Endodermal cell (in vitro differentiated cells): ENCODE measurements at places on chromosomes 6 and 20. TPM values are rescaled to one million over a fixed set of nuclear protein-coding genes. Genes with fewer than 3 reads are reported as not detected.
A peak's percentile ranks its signal among the peaks of the same experiment; 100 is the strongest.

SUMO4 gene
- 1.9 and 2.4 TPM in 2 replicates for total RNA-seq

TPD52L1 gene
- total RNA-seq: 23.1 and 24.9 TPM in 2 replicates

RGS17 gene
- total RNA-seq: 2.4 to 3.7 TPM (median 3.2 TPM) in 3 replicates

HSPA12B gene
- 1.1 TPM in 2 replicates for total RNA-seq

IL17F gene
- not detected in 3 replicates for total RNA-seq

CST4 gene
- 0.95 and 2.0 TPM in 2 replicates for total RNA-seq

AURKA gene
- 61.9 to 88.7 TPM (median 85.9 TPM) in 3 replicates for total RNA-seq

SEL1L2 gene
- total RNA-seq: not detected in 2 replicates

ELMO2 gene
- 35.9 to 52.8 TPM (median 52.3 TPM) in 3 replicates for total RNA-seq

NDUFAF4 gene
- total RNA-seq: 51.9 and 56.9 TPM in 2 replicates

TRIM40 gene
- total RNA-seq: not detected in 2 replicates

BMP5 gene
- total RNA-seq: 0.49 to 1.2 TPM (median 0.84 TPM) in 3 replicates

LTA gene
- total RNA-seq: not detected in 3 replicates

TUBB2B gene
- 304 to 842 TPM (median 324 TPM) in 3 replicates for total RNA-seq

FAM162B gene
- 1.1 to 2.3 TPM (median 1.8 TPM) in 3 replicates for total RNA-seq

LTB gene
- not detected in 2 replicates for total RNA-seq

DNA sequence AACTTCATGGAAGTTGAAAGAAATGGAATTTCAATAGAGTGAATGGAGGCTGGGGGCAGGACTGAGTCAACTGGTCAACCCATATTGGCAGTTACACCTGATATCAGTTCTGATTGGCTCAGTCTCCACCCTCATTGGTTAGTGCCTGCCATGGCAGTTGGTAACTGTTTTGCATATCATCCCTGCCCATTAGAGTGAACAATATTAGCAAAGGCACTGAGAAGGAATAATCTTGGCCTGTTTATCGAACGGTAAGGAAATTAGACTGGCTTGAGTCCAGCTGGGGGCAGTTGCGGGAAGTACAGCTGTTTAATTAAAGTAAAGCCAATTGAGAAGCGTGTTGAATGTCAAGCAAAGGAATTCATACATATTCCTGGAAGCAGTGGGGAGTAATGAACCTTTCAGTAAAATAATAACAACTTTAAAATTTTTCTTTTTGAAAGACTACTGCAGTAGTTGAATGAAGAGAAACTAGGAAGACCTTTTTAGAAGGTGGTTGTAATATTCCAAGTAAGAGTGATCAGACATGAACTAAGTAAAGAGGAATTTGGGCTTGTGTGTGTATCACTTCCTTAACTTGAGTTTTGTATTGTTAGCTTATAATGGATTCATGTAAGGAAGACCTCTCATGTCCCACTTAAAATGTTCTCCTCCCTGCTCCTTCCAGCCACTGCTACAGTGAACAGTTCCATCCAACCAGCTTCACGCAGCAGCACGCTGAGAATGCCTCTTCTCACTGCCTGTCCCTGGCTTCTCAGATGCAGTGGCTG is 17.2 kb upstream of the FAM50B start:
- DNase-seq: no peak
- H3K27ac ChIP-seq: no peak overlapping the region
- no peaks in the 10 kb centered on the region for H3K27me3 ChIP-seq
- H3K4me3 ChIP-seq: no peak overlapping the region
- H3K4me1 ChIP-seq: no peaks in the 10 kb centered on the region

- no peak for DNase-seq
- no peak overlapping the region for H3K27ac ChIP-seq
- no peaks in the 10 kb centered on the region for H3K36me3 ChIP-seq
- peak overlapping the region; percentile 8 for H3K4me3 ChIP-seq
Measured at GRCh38 chr6:142570221-142570671, 268.4 kb downstream of the ADGRG6 start.

GRCh38 chr20:54344832-54345231 is 130.6 kb upstream of the DOK5 start:
- no peaks in the 10 kb centered on the region for H3K27me3 ChIP-seq
- H3K4me1 ChIP-seq: no peaks in the 10 kb centered on the region
- no peak overlapping the region for H3K4me3 ChIP-seq
- no peaks in the 10 kb centered on the region for H3K36me3 ChIP-seq

GRCh38 chr6:167787896-167788562 is 38.7 kb upstream of the AFDN start:
- H3K4me3 ChIP-seq: no peak overlapping the region
- peak overlapping the region; percentile 95 for H3K27ac ChIP-seq
- no peak for DNase-seq
- H3K4me1 ChIP-seq: no peaks in the 10 kb centered on the region
- no peaks in the 10 kb centered on the region for H3K36me3 ChIP-seq

GRCh38 chr6:56694002-56694401 is 51.3 kb upstream of the DST start:
- no peak overlapping the region for H3K27ac ChIP-seq
- H3K27me3 ChIP-seq: no peaks in the 10 kb centered on the region
- H3K36me3 ChIP-seq: peaks cover 16% of the 10 kb centered on the region
- H3K4me1 ChIP-seq: peaks cover 11% of the 10 kb centered on the region
- DNase-seq: no peak
- no peak overlapping the region for H3K4me3 ChIP-seq

DNA sequence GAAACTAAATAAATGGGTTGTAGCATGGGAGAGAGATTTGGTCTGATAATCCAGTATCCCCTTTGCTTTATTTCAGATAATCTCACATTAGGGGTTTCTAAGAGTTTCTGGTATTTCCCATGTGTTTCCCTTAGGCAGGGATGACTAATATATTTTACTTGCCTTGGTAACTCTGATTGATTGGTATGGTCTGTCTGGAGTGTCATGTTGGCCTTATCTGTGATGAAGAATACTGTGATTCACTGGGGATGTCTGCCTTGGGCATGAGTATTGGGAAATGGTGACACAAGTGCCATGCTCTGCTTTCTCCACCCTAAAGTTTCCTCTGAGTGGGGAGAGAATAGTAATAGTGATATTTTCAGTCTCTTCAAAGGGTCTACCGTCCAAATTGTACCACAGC is 10.1 kb downstream of the SLC22A2 start:
- no peak overlapping the region for H3K4me3 ChIP-seq
- H3K4me1 ChIP-seq: peaks cover 4% of the 10 kb centered on the region
- H3K27ac ChIP-seq: no peak overlapping the region
- H3K27me3 ChIP-seq: no peaks in the 10 kb centered on the region

GRCh38 chr6:54291738-54292137 is 16.5 kb upstream of the TINAG start:
- H3K4me1 ChIP-seq: no peaks in the 10 kb centered on the region
- no peak overlapping the region for H3K4me3 ChIP-seq
- no peak for DNase-seq
- H3K36me3 ChIP-seq: no peaks in the 10 kb centered on the region

DNA sequence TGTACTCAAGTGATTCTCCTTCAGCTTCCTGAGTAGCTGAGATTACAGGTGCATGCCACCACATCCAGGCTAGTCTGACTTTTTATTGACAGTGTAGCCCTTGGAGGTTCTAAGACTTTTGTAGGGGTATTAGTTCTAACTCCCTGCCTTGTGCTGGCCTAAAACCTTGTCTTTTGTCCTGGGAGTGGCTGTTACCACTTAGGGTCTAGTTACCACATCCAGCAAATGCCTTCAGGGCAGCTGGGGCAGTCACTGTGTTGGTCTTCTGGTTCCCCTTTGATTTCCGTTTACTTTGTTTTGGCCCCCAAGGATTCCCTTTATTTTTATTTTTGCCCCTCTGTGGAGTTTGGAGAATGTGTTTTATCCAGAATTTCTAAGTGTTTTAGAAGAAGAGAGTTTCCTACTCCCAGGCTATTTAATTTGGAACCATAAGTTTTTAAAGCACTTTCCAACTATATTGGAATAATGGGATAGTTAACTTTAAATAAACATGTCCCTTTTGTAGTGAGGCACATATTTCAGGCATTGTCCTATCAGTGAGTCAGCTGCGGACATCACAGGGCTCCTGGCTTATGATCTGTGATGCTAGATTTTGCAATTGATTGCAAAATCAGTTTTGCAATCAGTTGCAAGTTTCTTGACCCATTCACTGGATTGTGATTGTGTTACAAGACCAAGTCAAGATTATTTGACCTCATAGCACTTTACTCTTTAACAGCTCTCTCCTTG is 25.0 kb downstream of the IL22RA2 start:
- no peak overlapping the region for H3K27ac ChIP-seq
- H3K4me1 ChIP-seq: no peaks in the 10 kb centered on the region
- no peaks in the 10 kb centered on the region for H3K36me3 ChIP-seq

DNA sequence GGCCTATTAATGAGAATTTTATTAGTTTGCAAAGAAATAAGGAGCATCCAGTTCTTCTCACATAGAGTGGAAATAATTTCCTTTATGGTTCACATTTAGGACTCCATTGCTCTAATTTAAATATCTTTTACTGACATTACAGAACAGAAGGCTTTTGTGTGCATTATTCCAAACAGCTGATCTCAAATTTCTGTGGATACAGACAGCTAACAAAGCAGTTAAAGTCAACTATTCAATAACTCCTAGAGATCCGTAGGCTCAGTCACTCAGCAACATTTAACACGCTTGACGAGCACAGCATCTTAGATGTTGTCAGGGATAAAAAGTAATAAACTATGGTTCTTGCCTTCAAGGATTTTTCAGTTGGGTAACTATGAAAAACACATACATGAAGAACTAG is 305.8 kb upstream of the SYNCRIP start:
- H3K36me3 ChIP-seq: no peaks in the 10 kb centered on the region
- H3K4me3 ChIP-seq: no peak overlapping the region
- no peaks in the 10 kb centered on the region for H3K4me1 ChIP-seq
- H3K27me3 ChIP-seq: no peaks in the 10 kb centered on the region
- peak overlapping the region; percentile 9 for H3K27ac ChIP-seq

- no peak overlapping the region for H3K4me3 ChIP-seq
- DNase-seq: no peak
- no peaks in the 10 kb centered on the region for H3K36me3 ChIP-seq
Measured at GRCh38 chr6:155154158-155154830, 109.5 kb upstream of the CLDN20 start.

GRCh38 chr6:63739094-63739687 is 103.6 kb downstream of the PHF3 start:
- DNase-seq: no peak
- H3K36me3 ChIP-seq: no peaks in the 10 kb centered on the region
- H3K4me1 ChIP-seq: no peaks in the 10 kb centered on the region
- H3K27ac ChIP-seq: no peak overlapping the region

DNA sequence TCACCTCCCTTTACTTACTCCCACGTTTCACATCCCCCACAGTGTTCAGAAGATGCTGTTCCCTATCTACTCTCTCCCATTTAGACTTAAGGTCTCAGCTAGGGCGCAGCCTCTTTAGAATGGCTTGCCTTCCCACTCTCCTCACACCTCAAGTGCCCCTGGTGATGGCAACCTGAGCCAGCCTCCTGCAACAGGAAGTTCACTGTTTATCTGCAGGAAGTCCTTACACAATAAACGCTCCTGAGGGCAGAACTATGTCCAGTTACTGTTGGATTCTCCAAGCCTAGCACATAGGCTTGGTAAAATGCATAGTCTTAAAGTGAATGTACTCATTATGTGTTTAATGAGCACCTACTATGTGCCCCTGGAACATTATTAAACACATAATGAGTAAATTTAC is 21.9 kb upstream of the RAB22A start:
- no peak overlapping the region for H3K27ac ChIP-seq
- no peak overlapping the region for H3K4me3 ChIP-seq
- peaks cover 21% of the 10 kb centered on the region for H3K36me3 ChIP-seq
- no peaks in the 10 kb centered on the region for H3K4me1 ChIP-seq

GRCh38 chr6:39256294-39256940 is 27.1 kb upstream of the KCNK5 start:
- DNase-seq: peak; percentile 63
- H3K4me3 ChIP-seq: no peak overlapping the region
- no peak overlapping the region for H3K27ac ChIP-seq
- no peaks in the 10 kb centered on the region for H3K27me3 ChIP-seq
- H3K36me3 ChIP-seq: no peaks in the 10 kb centered on the region

GRCh38 chr6:33008944-33009861 is at the start of gene HLA-DOA:
TSS of gene HLA-DOA (minus strand) at chr6:33009591.
- peak; percentile 94 for DNase-seq
- H3K36me3 ChIP-seq: no peaks in the 10 kb centered on the region
- H3K27ac ChIP-seq: no peak within 1 kb of the TSS
- peak within 1 kb of the TSS; percentile 61 for H3K4me3 ChIP-seq
- no peaks in the 10 kb centered on the region for H3K4me1 ChIP-seq

- H3K27me3 ChIP-seq: no peaks in the 10 kb centered on the region
- H3K36me3 ChIP-seq: no peaks in the 10 kb centered on the region
- peaks cover 6% of the 10 kb centered on the region for H3K4me1 ChIP-seq
- H3K27ac ChIP-seq: no peak overlapping the region
- DNase-seq: no peak
- H3K4me3 ChIP-seq: no peak overlapping the region
Measured at GRCh38 chr6:47396401-47397069, 81.1 kb upstream of the CD2AP start.

DNA sequence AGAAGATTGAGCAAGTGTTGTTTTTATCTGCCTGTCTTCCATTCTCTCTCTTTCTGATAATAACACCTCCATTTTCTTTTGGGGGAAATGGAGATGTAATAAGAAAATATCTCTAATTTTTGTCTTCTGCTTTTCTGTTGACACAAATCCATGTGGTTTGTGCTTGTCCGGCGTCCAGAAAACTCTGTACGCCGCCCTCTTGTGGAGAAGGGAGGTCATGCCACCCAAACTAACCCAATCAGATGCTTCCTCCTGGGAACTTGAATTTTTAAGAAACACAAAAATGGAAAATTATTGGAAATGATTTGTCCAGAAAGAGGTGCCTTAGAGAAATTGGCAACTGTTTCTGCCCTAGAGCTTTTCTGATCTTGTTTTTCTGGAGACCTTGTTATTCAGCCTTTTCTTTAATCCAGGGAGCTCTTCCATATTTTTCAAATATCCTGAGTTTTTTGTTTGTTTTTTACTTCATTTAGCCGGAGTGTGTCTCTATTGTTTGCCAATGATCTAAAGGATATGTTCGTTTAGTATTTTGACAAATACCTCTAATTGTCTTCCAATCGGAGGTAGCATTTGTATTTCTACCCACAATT is 17.8 kb upstream of the FNDC1 start:
- H3K4me1 ChIP-seq: no peaks in the 10 kb centered on the region
- H3K27me3 ChIP-seq: no peaks in the 10 kb centered on the region
- no peak overlapping the region for H3K27ac ChIP-seq
- H3K4me3 ChIP-seq: no peak overlapping the region

GRCh38 chr6:135474362-135474761 is 23.2 kb downstream of the AHI1 start:
- no peaks in the 10 kb centered on the region for H3K27me3 ChIP-seq
- H3K4me1 ChIP-seq: no peaks in the 10 kb centered on the region
- H3K36me3 ChIP-seq: peaks cover 17% of the 10 kb centered on the region
- H3K27ac ChIP-seq: no peak overlapping the region

DNA sequence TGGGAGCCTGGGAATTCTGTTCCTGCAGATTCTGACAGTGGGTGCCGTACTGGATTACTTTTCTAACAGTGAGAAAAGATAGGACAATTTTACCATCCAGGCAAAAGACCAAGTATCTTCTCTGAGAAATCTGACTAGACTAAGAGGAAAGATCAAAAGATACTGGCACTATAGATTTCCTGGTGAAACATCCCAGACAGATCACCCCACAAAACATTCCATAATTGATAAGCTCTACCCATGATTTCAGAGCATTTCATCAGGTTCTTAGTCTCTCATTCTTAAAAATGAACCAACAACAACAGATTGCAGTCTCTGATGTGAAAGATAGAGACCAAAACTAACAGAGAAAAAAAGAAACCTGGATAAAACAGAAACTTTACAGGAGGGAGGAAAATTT is 13.6 kb upstream of the UBR2 start:
- H3K27ac ChIP-seq: no peak overlapping the region
- H3K36me3 ChIP-seq: no peaks in the 10 kb centered on the region
- DNase-seq: no peak
- H3K4me1 ChIP-seq: no peaks in the 10 kb centered on the region

GRCh38 chr20:63657260-63657936 is 714 bp upstream of the RTEL1 start:
- H3K4me1 ChIP-seq: peaks cover 4% of the 10 kb centered on the region
- H3K36me3 ChIP-seq: peaks cover 19% of the 10 kb centered on the region
- H3K27me3 ChIP-seq: peaks cover 4% of the 10 kb centered on the region
- H3K27ac ChIP-seq: peak overlapping the region; percentile 38
- peak overlapping the region; percentile 91 for H3K4me3 ChIP-seq
- DNase-seq: no peak
